ENCODE measurements at places on chromosomes 13 and 19.

GRCh38 chr13:110322126-110322827 lies 15.2 kb downstream of the COL4A2 start:
- no peak for DNase-seq

- DNase-seq = no peak
Observed at GRCh38 chr13:94313321-94313910, 166.1 kb downstream of the DCT start.

- DNase-seq = peak; percentile 51
Observed at GRCh38 chr13:64725492-64725891, 2504.6 kb downstream of the PCDH9 start.

DNA sequence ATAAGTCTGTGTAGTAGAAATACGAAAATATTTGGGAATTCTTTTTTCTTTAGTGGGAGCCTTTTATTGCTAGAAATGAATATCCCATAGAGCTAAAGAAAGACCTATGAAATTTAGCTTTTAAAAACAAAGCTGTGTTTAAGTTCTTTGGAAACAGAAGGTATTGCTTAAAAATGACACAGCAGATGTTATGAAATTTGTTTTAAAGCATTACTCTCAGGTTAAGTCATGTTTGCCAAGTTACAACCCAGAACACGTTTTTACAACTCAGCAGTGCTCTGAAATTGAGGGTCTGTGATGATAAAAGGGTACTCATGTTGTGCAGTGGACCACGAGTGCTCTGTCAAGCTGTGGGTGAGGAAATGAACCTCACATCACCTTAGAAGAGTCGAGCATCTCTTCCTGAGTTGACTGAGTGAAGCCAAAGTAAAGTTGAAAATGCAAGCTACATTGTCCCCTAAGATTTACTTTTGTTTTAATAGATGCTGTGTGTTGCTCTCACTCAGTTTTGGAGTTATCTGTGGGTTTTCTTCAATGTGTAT lies 161.1 kb downstream of the SHISA2 start:
- no peak for DNase-seq

GRCh38 chr13:41059456-41060081 lies 1.7 kb upstream of the WBP4 start:
- peak; percentile 45 for DNase-seq

DNA sequence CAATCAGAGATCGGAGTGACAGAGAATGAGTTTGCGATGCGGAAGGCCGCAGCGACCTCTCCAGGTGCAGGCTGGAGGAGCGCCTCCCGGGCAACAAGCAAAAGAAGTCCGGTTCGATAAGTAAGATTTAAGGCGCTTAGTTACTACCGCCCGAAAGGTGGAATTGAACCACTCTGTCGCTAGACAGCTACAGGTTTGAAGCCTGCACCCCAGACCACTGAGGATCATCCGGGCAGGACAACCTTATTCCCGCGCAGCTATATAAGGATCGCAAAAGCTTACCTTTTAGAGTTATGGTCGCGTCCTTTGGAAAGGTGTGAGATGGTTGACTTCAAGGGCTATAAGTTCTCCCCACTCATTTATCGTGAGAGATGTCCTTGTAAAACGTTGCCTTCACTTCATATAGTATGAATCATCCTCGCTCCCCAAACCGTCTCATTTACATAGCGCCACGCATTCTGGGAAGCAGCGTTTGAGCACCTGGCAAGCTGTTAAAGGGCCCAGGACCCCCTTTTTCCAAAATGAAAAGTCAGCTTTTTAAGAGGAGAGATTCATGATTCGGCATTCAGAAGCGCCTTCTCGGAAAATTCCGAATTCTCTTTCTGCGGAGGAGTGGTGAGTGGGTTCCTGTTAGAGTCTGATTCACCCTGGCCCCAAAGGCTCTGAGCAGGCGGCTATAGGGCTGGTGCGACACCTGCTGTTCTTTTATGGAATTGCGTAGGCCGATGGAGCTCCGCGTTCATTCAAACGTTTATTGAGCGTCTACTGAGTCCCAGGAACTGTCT lies 10.8 kb downstream of the FOSB start:
- DNase-seq = peak; percentile 96

- peak; percentile 76 for DNase-seq
Observed at GRCh38 chr19:58563034-58563573, 4.7 kb upstream of the UBE2M start.

GRCh38 chr13:24180750-24181377 lies 20.3 kb downstream of the SPATA13 start:
- DNase-seq = no peak

GRCh38 chr13:105599477-105600037 lies 935.9 kb downstream of the EFNB2 start:
- no peak for DNase-seq

DNA sequence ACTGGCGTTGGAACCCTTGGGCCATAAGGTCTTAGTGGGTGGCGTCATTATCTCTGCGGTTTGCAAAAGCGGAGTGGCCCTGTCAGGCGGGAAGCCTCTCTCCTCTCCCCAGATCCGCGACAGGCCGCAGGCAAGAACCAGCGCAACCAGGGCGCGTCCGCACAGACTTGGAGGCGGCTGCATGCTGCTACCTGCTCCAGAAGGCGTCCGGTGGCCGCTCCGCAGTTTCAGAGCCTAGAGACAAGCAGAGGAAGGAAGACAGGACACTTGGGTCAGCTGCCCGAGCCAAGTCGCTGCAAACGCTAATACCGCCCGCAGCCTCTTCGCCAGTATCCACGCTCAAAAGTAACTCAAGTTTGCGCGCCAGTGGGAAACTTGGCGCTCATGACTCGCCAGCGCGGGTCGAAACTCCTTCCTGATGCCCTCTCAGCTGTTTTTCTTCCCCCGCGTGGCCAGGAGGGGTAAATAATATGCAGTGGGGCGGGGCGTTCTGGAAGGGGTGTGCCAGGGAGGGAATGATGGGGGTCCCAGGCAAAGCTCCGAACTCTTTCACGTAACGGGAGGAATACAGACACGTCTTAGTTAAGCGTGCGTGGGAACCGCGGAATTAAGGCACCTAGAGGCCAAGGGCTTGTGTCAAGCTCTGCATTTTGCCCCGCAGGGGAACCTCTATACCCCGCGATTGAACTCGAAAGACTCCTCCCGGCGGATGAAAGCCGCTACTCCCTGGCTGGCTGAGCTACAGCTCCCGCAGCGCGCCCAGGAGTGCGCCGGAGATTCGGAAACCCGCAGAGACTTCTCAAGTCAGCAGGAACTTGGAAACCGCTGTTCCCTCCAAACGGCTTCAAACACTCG lies at the start of gene EDNRB:
Gene EDNRB (minus strand): TSS at position 441 of the 855 bp plus-strand sequence. CDS start 258 bp downstream, at position 183.
- DNase-seq = no peak

- no peak for DNase-seq
Observed at GRCh38 chr19:7947939-7948338, 4.5 kb upstream of the TIMM44 start.

- DNase-seq = peak; percentile 81
Observed at GRCh38 chr19:35790981-35791813, 15.8 kb downstream of the ARHGAP33 start.

DNA sequence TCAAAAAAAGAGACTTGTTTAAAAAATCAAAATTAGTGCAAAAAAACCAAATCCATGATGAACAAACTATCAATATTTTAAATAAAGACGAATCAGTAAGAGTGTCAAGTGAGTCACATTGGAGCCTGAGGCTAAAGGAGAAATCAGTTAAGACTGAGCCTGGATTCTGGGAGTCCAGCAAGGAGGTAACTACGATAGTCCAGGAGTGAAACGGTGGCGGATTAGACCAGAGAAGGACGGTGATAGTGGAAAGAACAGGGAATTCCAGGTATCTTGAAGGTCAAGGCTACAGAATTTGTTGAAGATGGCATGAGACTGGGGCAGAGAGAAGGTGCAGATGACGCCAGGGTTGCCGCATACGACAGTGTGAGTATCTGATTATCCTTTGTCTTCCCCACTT lies 7.0 kb upstream of the NPAS1 start:
- DNase-seq = no peak

- no peak for DNase-seq
Observed at GRCh38 chr13:51440381-51440780, 12.5 kb downstream of the INTS6 start.

DNA sequence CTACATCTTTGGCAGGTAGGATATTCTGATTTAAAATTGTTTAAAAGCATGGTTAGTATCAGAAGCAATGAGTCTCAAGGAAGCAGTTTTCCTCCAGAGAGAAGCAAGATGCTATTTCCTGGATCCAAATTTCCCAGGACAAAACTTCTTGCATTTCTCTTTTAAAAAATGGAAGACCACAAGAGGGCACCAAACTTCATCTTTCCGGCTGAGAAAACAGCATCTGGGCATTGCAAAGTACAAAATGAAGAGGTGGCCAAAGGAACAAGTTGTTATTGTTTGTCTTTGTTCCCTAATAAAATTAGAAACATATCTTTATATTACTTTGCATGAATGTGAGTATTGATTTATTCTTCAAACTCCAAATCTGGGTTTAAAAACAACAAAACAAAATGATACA lies 60.0 kb upstream of the LRCH1 start:
- DNase-seq = peak; percentile 65

DNA sequence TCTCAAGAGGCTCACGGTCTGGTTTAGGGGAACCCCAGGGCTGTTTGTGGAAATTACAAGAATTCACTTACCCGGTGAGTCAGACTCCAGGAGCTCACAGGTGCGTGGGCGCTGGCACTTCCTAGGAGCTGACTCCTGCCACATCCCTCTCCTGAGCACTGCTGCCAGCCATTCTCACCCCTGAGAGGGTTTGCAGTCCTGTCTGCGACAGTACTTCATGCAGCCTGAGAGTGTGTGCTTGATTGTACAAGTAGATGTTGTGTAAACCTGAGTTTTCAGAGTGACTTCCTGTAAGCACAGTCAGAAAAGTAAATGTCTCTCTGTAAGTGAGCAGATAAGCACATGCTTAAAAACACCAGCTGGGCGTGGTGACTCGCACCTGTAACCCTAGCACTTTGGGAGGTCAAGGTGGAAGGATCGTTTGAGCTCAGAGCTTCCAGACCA lies 8.1 kb downstream of the MRPL4 start:
- peak; percentile 55 for DNase-seq

- no peak for DNase-seq
Observed at GRCh38 chr13:46745062-46745461, 51.9 kb downstream of the ESD start.

All from Karpas-422 (cell line).